Fibroblast of skin of right quadriceps (primary cell): ENCODE measurements at places on chromosomes 7 and 10.

DNA sequence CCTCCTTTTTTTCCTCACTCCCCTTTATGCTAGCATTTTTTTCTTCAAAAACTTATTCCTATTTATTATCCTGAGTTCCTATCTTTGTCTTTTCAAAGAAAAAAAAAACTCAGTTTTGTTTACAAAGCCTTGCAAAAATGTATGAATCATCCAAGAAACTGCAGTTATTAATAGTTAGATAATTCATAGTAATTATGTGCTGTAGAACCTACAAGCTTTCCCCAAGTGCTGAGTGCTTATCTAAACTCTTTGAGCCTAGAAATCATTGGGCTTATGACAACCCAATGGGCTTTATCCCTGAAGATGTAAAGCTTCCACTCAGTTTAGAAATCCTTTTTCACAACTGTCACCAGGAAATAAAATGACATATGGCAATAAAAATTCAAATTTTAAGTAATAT lies 145.9 kb upstream of the WNT16 start:
- no peak for DNase-seq

- DNase-seq = no peak
Measured at GRCh38 chr10:101935431-101935830, 91.8 kb upstream of the KCNIP2 start.

GRCh38 chr7:727104-727805 lies at the start of gene PRKAR1B:
Gene PRKAR1B, minus strand, starts transcription at chr7:727281. Its CDS starts 15,776 bp downstream, at chr7:711505.
- no peak for DNase-seq

GRCh38 chr10:92011560-92012214 lies 88.1 kb downstream of the BTAF1 start:
- DNase-seq = peak; percentile 59

DNA sequence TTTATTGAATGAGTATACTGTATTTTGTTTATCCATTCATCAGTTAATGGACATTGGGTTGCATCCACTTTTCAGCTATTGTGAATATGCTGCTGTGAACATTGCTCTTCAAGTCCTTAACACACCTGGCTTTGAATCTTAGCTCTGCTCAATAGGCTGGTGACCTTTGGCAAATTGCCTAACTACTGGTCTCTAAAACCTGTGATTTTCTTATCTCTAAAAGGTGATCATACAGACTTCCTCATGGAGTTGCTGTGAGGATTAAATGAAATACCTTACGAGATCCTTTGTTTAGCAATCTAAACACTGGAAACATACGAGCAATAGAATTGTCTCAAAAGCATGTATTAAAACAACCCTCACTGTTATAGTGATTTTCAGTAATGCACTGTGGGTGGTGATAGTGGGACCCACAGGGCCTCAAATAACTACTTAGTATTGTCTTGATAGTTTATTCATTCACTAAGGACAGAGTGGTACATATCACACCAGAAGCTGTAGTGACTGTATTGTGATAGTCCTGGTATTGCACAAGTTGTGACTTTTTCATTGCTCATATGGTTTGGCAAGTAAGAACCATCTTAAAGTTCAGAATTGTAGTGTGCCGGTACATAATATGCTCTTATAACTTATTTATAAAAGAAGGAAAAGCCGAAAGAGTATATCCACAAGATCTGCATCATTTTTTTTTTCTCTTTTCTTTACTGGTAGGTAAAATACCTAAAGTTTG lies 257.6 kb downstream of the EXOC4 start:
- DNase-seq = no peak

GRCh38 chr7:15681631-15682030 lies 4.9 kb downstream of the MEOX2 start:
- no peak for DNase-seq

DNA sequence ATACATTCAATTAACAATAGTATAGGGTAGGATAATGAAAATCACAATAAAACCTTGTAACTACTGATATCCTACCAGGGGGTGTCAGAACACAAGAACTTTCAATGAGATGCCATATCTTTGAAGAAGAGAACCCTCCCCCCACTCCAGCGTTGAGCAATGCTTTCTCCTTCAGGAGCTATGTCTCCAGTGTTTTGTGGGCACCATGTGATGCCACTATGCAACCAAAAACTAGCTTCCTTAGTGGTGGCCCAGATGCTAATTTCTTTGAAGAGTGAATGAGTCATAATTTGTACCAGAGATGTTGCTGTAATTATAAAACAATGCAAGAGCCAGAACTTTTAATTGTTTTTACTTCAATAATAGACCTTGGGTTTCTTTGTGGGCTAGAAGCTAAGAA lies 76.0 kb upstream of the ADO start:
- DNase-seq = peak; percentile 35

GRCh38 chr7:120989257-120990220 lies 1.0 kb downstream of the CPED1 start:
- DNase-seq = peak; percentile 17
